ENCODE measurements at places on chromosomes 6 and 20. TPM values are rescaled to one million over a fixed set of nuclear protein-coding genes. Genes with fewer than 3 reads are reported as not detected.
A peak's percentile ranks its signal among the peaks of the same experiment; 100 is the strongest.

GRCh38 chr6:14638435-14638905 is 520.9 kb downstream of the CD83 start:
- DNase-seq: no peak

- DNase-seq: no peak
These were observed 111.0 kb downstream of the GJA10 start for GRCh38 chr6:90005048-90005827.

DNA sequence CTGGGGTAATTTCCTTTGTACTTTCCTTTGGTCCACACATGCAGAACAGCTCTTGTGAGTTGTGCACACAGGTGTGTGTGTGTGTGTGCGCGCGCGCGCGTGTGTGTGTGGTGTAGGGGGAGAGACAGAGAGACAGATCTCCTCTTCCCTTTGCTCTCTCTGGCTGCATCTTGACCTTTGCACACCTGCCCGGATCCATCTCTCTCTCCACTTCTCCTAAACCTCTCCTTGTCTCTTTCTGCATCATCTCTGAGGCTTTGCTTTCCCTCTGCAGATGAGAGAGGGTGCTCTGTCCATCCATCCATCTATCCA is 67.0 kb downstream of the SRC start:
- DNase-seq: no peak

- DNase-seq: no peak
These were observed 221.9 kb downstream of the ADGRG6 start for GRCh38 chr6:142523515-142524375.

DNA sequence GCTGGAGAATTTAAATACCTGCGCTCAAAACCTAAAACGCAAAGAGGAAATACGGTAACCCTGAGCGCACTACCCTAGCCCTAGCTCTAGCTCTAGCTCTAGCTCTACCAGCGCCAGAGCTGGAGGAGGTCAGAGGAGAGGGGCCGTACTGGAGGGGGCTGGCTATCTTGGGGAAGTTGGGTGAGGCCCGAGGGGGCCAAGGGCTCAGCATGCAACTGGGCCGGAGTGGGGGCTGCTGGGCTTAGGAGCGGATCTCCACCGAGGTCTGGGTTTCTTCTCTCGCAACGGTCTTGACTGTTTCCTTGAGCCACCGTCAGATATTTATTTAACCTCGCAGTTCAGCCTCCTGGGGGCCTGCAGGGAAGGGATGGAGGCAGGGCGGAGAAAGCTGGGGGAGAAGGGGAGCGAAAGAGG is 91.0 kb downstream of the NCR2 start:
- DNase-seq: peak; percentile 81

GRCh38 chr6:139547122-139547776 is 172.8 kb upstream of the CITED2 start:
- DNase-seq: no peak

- no peak for DNase-seq
These were observed 171.3 kb downstream of the TPBG start for GRCh38 chr6:82534876-82535275.

DNA sequence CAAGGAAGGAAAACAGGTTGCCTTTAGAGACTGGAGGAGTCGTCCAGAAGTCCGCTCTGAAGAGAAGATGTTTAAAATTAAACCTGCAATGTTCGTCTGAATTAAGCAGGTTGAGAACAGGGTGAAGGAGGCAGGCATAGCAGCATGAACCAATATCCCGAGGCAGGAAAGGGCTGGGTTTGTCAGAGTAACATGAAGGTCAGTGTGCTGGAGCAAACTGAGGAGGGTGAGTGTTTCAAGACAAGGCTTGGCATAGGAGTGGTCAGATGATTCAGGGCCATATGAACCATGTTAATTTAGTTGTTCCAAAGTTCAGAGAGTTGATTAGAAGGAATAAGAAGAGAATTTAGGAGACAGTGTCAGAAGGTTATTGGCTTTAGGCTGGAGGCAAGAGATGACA is 93.3 kb downstream of the UTRN start:
- DNase-seq: no peak

GRCh38 chr6:35092362-35093117 is 48.6 kb downstream of the TCP11 start:
- no peak for DNase-seq

DNA sequence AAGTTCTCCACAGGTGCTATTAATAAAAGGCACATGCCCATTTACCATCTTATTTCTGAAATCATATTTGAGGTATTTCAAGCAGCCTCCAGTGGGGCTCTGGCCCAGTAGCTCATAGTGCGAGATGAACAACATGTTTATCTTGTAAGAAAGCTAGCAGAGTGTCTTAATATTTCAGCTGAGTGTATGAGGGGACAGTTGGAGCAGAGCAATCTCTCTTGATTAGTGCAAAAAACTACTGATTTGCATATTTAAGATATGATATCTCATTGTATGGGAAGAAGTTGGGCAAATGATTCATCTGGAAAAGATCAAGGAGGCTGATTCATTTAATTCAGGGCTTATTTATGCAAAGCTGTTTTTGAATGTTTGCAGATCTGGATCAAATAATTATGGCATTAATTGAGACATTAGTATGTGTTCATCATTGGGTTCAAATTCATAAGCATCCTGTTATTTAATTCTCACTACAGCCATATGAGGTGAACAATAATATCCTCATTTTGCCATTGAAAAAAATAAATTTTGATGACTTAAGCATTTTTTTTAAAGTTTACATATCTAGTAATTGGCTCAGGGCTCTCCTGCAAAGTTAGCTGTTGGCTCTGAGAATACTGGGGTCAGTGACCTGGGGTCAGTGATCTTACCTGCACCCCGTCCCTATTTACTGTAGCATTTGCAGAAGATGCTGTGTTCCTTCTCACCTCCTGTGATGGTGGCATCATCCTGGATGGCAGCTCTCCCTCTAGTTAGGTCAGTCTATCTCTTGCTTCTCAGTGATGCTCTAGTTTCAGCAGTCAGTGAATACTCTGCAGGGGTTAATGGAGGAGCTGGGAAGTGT is 24.1 kb upstream of the GCLC start:
- DNase-seq: no peak

DNA sequence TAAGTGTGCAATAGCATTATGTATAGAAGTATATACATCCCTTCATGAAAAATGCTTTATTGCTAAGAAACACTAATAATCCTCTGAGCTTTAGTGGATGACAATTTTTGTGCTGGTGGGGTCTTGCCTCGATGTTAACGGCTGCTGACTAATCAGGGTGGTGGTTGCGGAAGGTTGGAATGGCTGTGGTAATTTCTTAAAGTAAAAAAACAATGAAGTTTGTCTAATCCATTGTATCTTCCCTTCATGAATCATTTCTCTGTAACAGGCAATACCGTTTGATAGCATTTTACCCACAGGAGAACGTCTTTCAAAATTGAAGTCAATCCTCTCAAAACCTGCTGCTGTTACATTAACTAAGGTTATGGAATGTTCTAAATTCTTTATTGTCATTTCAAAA is 816.5 kb upstream of the GJE1 start:
- DNase-seq: no peak

- no peak for DNase-seq
These were observed 347.3 kb downstream of the DHX35 start for GRCh38 chr20:39309458-39309857.

GRCh38 chr6:131807644-131808459 is at the start of gene ENPP1:
TSS of gene ENPP1 (plus strand) at chr6:131808020. CDS start at chr6:131808036, 16 bp downstream.
- DNase-seq: peak; percentile 86

DNA sequence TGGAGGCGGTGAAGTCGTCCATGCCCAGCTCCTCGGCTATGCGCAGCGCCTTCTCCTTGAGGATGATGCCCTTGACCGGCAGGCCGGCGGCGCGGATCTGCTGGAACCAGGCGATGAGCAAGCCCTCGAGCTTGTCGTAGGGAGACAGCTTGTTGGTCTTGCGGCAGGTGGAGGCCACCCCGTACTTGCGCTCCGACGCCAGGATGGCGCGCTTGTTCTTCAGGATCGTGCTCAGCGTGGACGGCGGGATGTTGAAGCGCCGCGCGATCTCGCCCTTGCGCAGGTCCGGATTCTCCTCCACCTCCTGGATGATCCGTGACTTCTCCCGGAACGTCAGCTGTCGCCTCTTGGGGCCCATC is 435 bp downstream of the CENPB start:
- peak; percentile 55 for DNase-seq

DNA sequence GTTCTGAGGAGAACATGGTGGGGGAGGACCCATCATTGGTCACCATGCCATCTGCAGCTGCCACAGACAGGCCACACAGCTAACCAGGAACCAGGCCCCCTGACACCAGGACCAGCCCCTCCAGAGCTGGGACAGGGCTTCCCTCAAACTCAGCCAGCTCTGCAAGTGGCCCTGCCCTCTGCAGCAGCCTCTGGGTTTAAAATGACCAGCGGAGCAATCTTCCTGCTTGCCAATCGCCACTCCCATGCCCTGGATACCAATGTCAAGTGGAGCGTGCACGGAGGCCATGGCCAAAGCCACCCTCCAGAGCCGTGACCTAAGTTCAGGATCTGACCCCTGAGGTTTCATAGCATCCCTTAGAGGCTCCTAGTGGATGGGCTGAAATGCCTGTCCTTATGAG is 199.4 kb downstream of the SYNDIG1 start:
- no peak for DNase-seq

GRCh38 chr6:92568541-92568940 is 850.8 kb downstream of the EPHA7 start:
- no peak for DNase-seq

GRCh38 chr20:45647441-45648050 is 16.5 kb upstream of the WFDC9 start:
- no peak for DNase-seq

GRCh38 chr20:40319741-40320516 is 369.1 kb downstream of the MAFB start:
- no peak for DNase-seq

DNA sequence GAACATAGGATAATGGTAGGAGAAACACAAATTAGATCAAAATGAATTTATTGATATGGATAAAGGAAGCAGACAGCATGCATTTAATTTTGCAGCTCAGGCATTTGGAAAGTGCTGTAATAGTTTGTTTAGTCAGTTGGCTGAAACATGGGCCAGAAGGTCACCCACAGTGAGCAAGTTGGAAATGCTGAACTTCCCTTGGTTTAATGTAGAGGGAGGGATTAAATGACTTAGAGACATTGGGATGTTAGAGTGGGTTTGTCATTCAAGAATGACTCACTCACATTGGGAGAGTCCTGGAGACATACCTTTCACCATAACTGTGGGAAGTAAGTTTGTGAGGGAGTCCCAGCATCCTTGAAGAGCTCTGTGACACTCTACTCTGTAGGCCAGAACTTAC is 231.5 kb upstream of the PLCB4 start:
- DNase-seq: no peak

- DNase-seq: no peak
These were observed 58.7 kb upstream of the CD93 start for GRCh38 chr20:23144856-23145255.

- DNase-seq: peak; percentile 86
These were observed 51.3 kb upstream of the GLP1R start for GRCh38 chr6:38997128-38997761.

GRCh38 chr6:3438190-3439167 is 18.4 kb downstream of the SLC22A23 start:
- no peak for DNase-seq

DNA sequence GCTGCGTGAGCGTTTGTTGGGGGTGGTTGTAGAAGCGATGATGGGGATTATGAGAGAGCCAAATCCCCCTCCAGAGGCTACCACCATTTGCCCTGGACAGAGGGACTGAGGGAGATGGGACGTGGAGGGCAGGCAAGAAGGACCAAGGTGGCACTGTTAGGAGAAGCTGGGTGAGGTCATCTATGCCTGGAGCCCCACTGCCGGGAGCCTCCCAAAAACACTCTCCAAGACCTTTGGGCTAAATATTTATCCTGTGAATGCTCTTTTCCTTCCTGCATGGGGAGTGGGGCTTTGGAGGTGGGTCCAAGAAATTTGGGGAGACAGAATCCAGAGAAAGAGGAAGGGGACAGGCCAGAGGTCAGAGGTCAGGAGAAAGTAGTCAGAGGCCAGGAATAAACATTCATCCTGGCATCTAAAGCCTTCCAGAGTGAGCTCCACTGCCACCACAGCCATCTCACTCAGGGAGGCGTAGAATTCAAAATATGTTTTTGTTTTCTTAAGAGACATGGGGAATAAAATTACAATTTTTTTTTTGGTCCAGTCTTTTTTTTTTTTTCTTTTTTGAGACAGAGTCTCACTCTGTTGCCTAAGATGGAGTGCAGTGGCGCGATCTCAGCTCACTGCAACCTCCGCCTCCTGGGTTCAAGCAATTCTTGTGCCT is 17.8 kb upstream of the PTGIS start:
- no peak for DNase-seq

- DNase-seq: peak; percentile 86
These were observed 87.8 kb downstream of the DHX35 start for GRCh38 chr20:39049684-39050554.

DNA sequence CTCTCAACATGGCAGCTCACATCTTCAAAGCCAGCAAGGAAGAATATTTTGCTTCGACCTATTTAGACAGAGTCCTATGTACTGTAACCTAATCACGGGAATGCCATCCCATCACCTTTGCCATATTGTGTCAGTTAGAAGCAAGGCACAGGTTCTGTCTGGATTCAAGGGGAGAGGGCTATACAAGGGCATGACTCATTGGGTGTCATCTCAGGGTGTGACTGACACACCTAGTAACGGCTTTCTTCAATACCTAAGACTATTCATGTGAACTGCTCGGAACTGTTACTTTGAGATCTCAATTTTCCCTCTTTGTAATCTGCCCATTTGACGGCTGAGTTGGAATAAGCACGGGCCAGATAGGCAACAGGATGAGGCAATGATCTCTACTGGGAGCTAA is 135.6 kb upstream of the HDGFL1 start:
- DNase-seq: no peak

- DNase-seq: no peak
These were observed 11.2 kb upstream of the SERPINB9 start for GRCh38 chr6:2914318-2914660.

Gene EXOC2
- 90.1 TPM for total RNA-seq

Gene CCN2
- total RNA-seq: 177 TPM

Gene AKAP12
- 80.2 TPM for total RNA-seq

Gene MAP1LC3A
- 9.5 TPM for total RNA-seq

Gene SNAP25
- 0.78 TPM for total RNA-seq

Gene COMMD7
- 84.7 TPM for total RNA-seq

Gene CABLES2
- 12.6 TPM for total RNA-seq

Gene ZNF335
- 24.2 TPM for total RNA-seq

Gene LY6G6F
- total RNA-seq: not detected

Gene BEND6
- total RNA-seq: 6.7 TPM

Gene CFB
- total RNA-seq: not detected

Gene EPPIN
- total RNA-seq: not detected

Gene MEI4
- total RNA-seq: 0.63 TPM
